ENCODE measurements at places on chromosomes 2 and 18.

DNA sequence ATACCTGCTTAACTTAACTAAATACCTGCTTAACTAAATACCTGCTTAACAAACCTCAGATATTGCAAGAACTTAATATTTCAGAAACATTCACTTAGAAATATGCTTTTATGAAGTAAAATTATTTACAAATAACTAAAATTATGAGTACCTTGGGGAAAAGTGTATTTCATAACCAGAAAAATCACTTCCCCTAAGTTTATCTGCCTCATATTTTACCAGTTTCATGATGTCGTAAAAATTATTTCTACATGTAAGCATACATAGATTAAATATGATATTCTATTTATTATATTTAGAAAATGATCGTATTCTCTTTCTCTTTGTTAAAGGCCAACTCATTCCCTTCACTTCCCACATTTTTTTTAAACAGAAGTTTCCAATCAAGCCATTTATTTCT, 41.5 kb upstream of the DSC1 start:
- H3K27me3 ChIP-seq: no peaks in the 10 kb centered on the region
- no peak overlapping the region for H3K4me3 ChIP-seq
- H3K36me3 ChIP-seq: no peaks in the 10 kb centered on the region
- peak overlapping the region; percentile 87 for H3K27ac ChIP-seq
- peaks cover 36% of the 10 kb centered on the region for H3K4me1 ChIP-seq

GRCh38 chr18:30917651-30918050, 124.9 kb downstream of the DSC3 start:
- H3K36me3 ChIP-seq: no peaks in the 10 kb centered on the region
- H3K4me1 ChIP-seq: no peaks in the 10 kb centered on the region
- H3K27ac ChIP-seq: no peak overlapping the region
- no peaks in the 10 kb centered on the region for H3K27me3 ChIP-seq
- H3K4me3 ChIP-seq: no peak overlapping the region

DNA sequence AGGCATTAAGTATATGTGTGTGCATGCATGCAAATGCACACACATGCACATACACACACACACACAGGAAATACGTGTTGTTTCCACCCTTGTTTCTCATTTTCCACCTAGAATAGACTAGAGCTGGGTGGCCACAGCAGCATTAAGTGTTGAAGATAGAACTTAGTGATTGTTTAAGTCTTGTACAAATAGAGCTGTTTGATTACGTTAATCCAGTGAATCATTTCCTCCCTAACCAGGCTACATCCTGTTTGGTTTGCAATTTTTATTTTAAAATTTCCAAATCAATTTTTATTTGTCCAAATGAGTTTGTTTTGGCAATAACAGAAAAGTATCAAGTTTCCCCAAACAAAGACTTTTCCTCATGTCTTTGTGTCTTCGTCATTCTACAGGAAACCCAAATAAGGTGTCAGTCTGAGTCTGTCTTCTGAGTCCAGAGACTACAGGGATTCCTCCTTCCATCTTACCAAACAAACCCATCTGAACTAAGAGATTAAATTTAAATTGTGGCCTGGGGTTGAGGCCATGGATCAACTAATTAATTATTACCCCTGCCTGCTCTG, 74.6 kb upstream of the GALNT5 start:
- no peaks in the 10 kb centered on the region for H3K27me3 ChIP-seq
- no peak for DNase-seq
- H3K4me3 ChIP-seq: no peak overlapping the region
- no peaks in the 10 kb centered on the region for H3K36me3 ChIP-seq

DNA sequence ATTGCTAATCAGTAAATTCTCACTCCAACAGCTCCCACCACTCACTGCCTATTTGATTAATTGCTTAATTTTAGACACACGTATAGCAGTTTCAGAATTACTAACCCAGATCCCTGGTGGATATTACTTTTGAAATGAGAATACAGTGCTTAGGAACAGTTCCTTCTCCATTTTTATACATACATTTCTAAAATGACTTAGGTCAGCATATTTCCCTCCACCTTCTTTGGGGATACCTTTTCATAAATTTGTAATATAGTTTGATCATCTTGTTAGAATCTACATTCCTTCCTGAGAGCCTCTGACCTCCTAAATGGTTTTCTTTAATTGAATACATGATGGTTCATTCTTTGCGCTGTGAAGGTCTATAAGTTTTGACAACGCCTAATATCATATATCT, 279.8 kb upstream of the NETO1 start:
- H3K4me1 ChIP-seq: no peaks in the 10 kb centered on the region
- no peak for DNase-seq
- no peaks in the 10 kb centered on the region for H3K27me3 ChIP-seq
- no peaks in the 10 kb centered on the region for H3K36me3 ChIP-seq
- H3K27ac ChIP-seq: no peak overlapping the region

DNA sequence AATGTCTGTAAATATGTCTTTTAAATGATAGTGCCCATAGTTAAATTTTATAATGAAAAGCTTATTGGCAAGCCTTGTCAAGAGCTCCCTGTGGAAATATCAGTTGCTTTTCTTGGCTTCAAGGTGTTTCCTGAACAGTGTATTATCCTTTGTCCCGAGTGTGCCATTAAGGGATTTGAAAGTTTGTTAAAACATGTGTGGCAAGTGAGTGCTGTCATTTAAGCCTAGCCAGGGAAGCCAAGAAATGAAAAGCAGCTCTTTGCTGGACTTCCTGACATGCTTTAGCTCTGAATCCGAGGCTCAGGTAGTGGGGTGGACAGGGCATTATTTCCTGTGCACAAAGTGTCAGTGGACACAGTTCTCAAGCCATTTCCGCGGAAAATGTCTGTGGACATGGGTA, 111.5 kb downstream of the DIS3L2 start:
- no peaks in the 10 kb centered on the region for H3K4me1 ChIP-seq
- no peak overlapping the region for H3K27ac ChIP-seq
- no peak for DNase-seq
- no peaks in the 10 kb centered on the region for H3K36me3 ChIP-seq

GRCh38 chr2:46486436-46486835, 7.1 kb downstream of the TMEM247 start:
- H3K4me3 ChIP-seq: no peak overlapping the region
- no peaks in the 10 kb centered on the region for H3K36me3 ChIP-seq
- H3K4me1 ChIP-seq: peaks cover 5% of the 10 kb centered on the region
- H3K27me3 ChIP-seq: no peaks in the 10 kb centered on the region
- DNase-seq: no peak

- H3K4me3 ChIP-seq: no peak overlapping the region
- H3K36me3 ChIP-seq: no peaks in the 10 kb centered on the region
- H3K4me1 ChIP-seq: peaks cover 5% of the 10 kb centered on the region
- no peak for DNase-seq
- H3K27me3 ChIP-seq: no peaks in the 10 kb centered on the region
Observed at GRCh38 chr2:147619808-147620207, 225.0 kb upstream of the ACVR2A start.

- H3K36me3 ChIP-seq: no peaks in the 10 kb centered on the region
- no peaks in the 10 kb centered on the region for H3K27me3 ChIP-seq
- no peak overlapping the region for H3K4me3 ChIP-seq
- no peak for DNase-seq
- H3K4me1 ChIP-seq: peaks cover 21% of the 10 kb centered on the region
- H3K27ac ChIP-seq: peak overlapping the region; percentile 85
Observed at GRCh38 chr2:70133127-70133452, 45.8 kb downstream of the PCBP1 start.

DNA sequence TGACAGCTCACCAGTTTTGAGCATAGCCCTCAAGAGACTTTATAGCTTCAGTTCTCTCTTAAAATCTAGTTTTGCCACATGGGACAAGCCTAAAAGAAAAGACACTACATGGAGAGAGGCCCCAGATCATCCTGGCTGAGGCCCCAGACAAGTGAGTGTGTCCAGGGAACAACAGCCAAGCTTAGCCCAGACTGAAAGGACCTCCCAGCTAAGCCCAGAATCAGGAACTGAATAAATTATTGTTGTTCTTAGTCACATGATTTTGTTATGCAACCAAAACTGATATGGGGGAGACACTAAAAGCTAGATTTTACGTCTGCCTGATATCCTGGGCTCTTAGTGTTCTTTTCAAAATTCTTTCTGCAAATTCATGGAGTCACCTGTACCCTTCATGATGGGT, 29.3 kb upstream of the LBH start:
- no peaks in the 10 kb centered on the region for H3K36me3 ChIP-seq
- H3K27me3 ChIP-seq: no peaks in the 10 kb centered on the region
- H3K27ac ChIP-seq: peak overlapping the region; percentile 22
- no peak for DNase-seq
- H3K4me3 ChIP-seq: no peak overlapping the region

DNA sequence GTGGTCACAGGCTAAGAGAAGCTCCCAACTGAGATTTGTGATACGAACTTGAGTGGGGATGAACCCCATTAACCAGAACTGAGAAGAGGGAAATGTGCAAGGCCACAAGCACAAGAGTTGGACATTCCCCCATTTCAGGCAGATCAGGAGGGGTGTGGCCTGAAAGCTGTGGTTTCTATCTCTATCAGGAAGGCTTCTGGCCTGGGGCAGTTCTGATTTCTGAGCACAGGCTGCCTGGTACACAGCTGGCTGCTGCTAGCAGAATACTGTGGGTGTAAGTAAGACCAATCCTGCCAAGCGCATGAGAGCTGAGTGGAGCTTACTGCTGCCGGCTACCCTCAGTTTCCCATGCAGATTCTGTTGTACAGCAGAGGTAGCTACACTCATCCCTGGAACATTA, 484.6 kb downstream of the SATB2 start:
- H3K27me3 ChIP-seq: no peaks in the 10 kb centered on the region
- H3K36me3 ChIP-seq: no peaks in the 10 kb centered on the region
- H3K27ac ChIP-seq: no peak overlapping the region
- DNase-seq: no peak

DNA sequence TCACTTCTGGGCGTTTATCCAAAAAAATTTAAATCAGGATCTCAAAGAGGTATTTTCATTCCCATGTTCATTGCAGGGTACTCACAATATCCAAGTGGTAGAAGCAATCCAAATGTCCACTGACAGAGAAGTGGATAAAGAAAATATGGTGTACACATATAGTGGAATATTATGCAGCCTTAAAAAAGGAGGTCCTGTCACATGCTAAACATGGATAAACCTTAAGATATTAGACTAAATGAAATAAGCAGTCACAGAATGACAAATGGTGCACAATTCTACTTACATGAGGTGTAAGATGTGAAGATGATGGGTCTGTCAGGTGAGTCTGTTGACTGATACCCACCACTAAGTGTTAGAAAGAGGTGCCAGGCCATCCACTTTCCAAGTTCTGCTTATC, 140.6 kb downstream of the THNSL2 start:
- H3K4me1 ChIP-seq: no peaks in the 10 kb centered on the region
- DNase-seq: no peak
- no peaks in the 10 kb centered on the region for H3K27me3 ChIP-seq
- no peaks in the 10 kb centered on the region for H3K36me3 ChIP-seq

DNA sequence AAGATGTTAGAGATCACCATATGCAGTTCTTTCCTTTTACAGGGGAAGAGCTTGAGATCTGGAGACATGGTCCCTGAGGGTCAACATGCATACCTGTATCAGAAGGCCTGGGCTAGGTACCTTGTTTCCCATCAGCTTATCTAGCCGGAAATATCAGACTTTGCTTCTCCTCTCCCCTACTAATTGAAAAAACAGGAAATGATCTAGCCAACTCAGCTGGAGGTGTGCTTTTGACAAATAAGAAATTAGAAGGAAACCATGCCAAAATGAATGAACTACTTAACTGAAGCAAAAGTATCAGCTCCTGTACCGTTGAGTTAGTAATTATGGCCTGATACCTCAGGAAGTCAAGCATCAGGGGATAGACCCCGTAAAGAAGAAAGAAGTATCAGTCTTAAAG, 20.4 kb downstream of the PKP4 start:
- no peak overlapping the region for H3K27ac ChIP-seq
- DNase-seq: no peak
- H3K27me3 ChIP-seq: no peaks in the 10 kb centered on the region
- no peak overlapping the region for H3K4me3 ChIP-seq
- peaks cover 10% of the 10 kb centered on the region for H3K4me1 ChIP-seq
- H3K36me3 ChIP-seq: no peaks in the 10 kb centered on the region

DNA sequence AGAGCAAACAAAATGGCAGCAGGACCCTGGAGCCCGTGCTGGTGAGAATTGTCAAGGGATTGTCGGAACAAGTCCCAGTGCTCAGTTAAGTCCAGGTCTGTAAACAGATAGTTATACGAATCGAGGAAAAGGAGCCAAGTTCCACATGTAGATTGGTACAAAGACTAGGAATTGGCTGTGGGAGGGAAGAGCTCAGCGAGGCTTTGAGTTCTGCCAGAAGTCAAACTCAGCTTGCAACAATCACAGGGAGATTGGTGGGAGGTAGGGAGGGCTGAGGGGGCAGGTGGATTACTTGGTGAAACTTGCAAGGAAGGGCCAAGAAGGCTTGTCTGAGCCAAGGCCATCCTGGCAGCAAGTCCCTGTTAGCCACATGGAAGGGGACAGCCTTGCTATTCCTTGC, 217.8 kb upstream of the ARL4C start:
- no peak overlapping the region for H3K4me3 ChIP-seq
- H3K4me1 ChIP-seq: no peaks in the 10 kb centered on the region
- H3K27ac ChIP-seq: no peak overlapping the region
- H3K36me3 ChIP-seq: no peaks in the 10 kb centered on the region

DNA sequence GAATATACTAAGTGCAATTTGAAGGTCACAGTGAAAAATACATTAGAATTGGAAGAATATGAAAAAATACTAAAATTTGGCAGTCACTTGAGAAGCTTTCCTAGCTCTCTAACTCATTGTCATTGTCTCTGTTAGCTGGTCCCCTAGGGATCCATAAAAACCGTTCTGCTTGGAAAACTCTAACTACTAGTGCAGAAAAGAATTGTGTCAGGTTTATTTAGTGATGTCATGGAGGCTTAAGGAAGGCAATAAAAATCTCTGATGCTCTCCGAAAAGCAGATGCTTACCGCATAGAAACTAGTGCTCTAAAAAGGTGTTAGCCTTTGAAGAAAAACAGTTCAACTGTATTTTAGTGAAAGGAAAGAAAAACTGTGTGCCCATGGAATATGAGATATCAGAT, 150.1 kb upstream of the DLGAP1 start:
- no peaks in the 10 kb centered on the region for H3K36me3 ChIP-seq
- H3K27me3 ChIP-seq: no peaks in the 10 kb centered on the region
- H3K4me1 ChIP-seq: no peaks in the 10 kb centered on the region
- no peak overlapping the region for H3K27ac ChIP-seq

- peaks cover 11% of the 10 kb centered on the region for H3K4me1 ChIP-seq
- DNase-seq: peak; percentile 34
- no peak overlapping the region for H3K27ac ChIP-seq
- no peaks in the 10 kb centered on the region for H3K27me3 ChIP-seq
- H3K4me3 ChIP-seq: no peak overlapping the region
- H3K36me3 ChIP-seq: no peaks in the 10 kb centered on the region
Observed at GRCh38 chr18:2903006-2903405, 56.2 kb downstream of the EMILIN2 start.

- DNase-seq: no peak
- no peak overlapping the region for H3K4me3 ChIP-seq
- no peak overlapping the region for H3K27ac ChIP-seq
- no peaks in the 10 kb centered on the region for H3K4me1 ChIP-seq
- no peaks in the 10 kb centered on the region for H3K36me3 ChIP-seq
Observed at GRCh38 chr2:95059656-95060370, 34.3 kb downstream of the MAL start.

All from transverse colon (tissue), 4 donors.